Effector memory CD4-positive, alpha-beta T cell (primary cell): ENCODE measurements at places on chromosomes 3 and 15.
A peak's percentile ranks its signal among the peaks of the same experiment; 100 is the strongest.

GRCh38 chr15:98514034-98514622 is 134.2 kb upstream of the IGF1R start:
- no peak for DNase-seq
- H3K27me3 ChIP-seq, result no peaks in the 10 kb centered on the region
- H3K4me3 ChIP-seq, result no peak overlapping the region
- H3K4me1 ChIP-seq, result no peaks in the 10 kb centered on the region

GRCh38 chr15:49235446-49236124 is 65.5 kb downstream of the GALK2 start:
- H3K4me3 ChIP-seq, result no peak overlapping the region
- no peaks in the 10 kb centered on the region for H3K4me1 ChIP-seq
- H3K36me3 ChIP-seq, result peaks cover 15% of the 10 kb centered on the region
- peak; percentile 20 for DNase-seq

GRCh38 chr15:47674586-47675232 is 42.6 kb upstream of the SEMA6D start:
- H3K4me1 ChIP-seq, result no peaks in the 10 kb centered on the region
- H3K27me3 ChIP-seq, result no peaks in the 10 kb centered on the region
- no peak overlapping the region for H3K27ac ChIP-seq
- no peak for DNase-seq
- H3K4me3 ChIP-seq, result no peak overlapping the region
- no peaks in the 10 kb centered on the region for H3K36me3 ChIP-seq

DNA sequence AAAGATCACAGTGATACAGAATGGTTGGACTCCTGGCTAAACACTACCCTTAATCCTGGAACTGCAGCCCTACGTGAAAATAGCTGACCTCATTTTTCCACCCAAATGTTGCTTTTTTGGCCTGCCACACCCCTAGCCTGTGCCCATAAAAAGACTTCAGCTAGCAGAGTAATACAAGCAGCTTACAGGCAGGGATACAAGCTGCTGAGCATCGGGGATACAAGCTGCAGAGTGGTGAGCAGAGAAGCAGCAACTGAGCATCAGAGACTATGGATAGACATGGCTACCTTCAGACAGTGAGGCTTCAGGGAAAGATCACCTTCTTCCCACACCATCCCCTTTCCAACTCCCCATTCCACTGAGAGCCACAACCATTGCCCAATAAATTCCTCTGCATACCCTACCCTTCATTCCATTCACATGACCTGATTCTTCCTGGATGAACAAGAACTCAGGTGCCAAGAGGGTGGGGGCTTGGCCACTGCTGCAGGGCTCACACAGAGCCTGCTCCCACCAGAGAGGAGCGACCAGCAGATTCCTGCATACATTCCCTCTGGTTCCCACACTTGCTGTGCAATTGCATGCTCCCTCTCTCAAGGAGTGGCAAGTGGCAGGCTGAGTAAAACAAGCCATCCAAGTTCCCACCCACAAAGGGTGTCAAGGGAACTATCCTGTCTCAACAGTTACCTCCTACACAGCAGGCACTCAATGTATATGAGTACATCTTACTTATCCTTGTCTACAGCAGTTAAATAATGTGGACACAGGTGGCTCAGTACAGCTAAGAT is 217.5 kb downstream of the ALCAM start:
- H3K36me3 ChIP-seq, result no peaks in the 10 kb centered on the region
- DNase-seq, result no peak
- H3K27me3 ChIP-seq, result no peaks in the 10 kb centered on the region
- no peak overlapping the region for H3K4me3 ChIP-seq
- no peak overlapping the region for H3K27ac ChIP-seq
- no peaks in the 10 kb centered on the region for H3K4me1 ChIP-seq

- H3K27me3 ChIP-seq, result no peaks in the 10 kb centered on the region
- H3K4me3 ChIP-seq, result no peak overlapping the region
- no peaks in the 10 kb centered on the region for H3K36me3 ChIP-seq
- H3K4me1 ChIP-seq, result no peaks in the 10 kb centered on the region
- no peak for DNase-seq
These were observed 160.1 kb upstream of the CCDC54 start for GRCh38 chr3:107217172-107217571.

DNA sequence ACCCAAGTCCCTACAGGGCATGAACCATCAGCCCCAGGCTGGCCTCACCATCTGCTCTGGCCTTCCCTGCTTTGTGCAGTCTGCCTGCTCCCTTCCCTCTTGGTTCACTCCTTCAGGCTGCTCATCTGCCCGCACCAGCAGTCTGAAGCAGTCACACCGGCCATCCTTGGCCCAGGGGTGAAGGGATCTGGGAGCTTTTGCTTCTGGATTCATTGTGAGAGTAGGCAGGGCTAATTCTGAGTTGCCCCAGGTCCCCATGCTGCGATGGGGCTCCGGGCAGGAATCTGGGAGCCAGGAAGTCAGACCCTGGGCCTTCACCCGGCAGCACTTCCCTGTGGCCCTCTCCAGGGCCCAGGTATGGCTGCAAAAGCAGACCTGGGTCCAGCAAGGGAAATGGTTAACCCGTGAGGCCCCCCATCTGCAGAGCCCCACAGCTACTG is 99.7 kb downstream of the VGLL4 start:
- H3K27me3 ChIP-seq, result no peaks in the 10 kb centered on the region
- no peak overlapping the region for H3K4me3 ChIP-seq
- no peaks in the 10 kb centered on the region for H3K36me3 ChIP-seq

DNA sequence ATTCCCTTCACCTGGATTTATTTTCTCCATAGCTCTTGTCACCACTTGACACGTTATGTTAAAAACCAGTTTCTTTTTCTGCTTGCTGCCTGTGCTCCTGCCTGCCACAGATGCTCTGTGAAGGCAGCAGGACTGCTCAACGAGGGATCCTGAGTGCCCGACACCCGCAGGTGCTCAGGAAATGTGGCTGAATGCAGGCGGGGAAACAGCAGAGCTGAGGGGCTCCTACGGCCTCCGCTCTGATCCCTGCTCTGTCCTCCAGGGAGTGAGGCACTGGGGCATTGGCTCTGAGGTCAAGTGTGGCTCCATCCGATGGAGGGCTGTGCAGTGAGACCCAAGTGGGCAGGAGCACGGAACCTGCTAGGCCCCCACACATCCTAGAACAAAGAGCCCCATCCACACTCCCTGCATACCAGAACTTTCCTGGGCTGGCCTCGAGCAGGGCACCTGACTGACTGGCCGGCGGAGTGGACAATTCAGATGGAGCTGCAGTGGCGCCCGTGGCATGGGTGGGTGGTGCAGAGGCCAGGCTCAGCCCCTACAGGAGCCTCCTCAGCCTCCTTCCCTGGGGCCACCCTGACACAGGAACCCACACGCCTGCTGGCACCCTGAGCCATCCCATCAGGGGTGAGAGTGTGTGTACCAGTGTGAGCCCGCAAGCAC is 27.9 kb downstream of the IQSEC1 start:
- no peaks in the 10 kb centered on the region for H3K27me3 ChIP-seq
- H3K27ac ChIP-seq, result no peak overlapping the region
- no peaks in the 10 kb centered on the region for H3K36me3 ChIP-seq
- H3K4me3 ChIP-seq, result no peak overlapping the region

DNA sequence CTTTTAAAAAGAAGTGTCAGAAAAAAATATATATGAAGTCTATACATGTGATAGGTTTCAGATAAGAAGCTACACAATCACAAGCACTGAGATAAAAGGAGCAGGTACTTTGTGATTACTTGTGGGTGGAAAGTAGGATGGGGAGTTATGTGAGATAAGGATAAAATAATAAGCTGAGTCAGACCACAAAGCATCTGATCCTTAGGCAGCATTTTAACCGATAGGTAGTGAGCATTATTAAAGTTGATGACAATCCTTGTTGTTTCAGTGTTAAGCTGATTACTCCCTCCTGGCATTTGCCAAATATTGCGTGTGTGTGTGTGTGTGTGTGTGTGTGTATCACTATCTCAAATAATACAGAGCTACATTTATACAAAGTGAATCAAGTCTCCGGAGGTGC is 483.1 kb downstream of the NAALADL2 start:
- no peak overlapping the region for H3K27ac ChIP-seq
- DNase-seq, result no peak
- H3K36me3 ChIP-seq, result no peaks in the 10 kb centered on the region
- no peaks in the 10 kb centered on the region for H3K27me3 ChIP-seq
- H3K4me3 ChIP-seq, result no peak overlapping the region

DNA sequence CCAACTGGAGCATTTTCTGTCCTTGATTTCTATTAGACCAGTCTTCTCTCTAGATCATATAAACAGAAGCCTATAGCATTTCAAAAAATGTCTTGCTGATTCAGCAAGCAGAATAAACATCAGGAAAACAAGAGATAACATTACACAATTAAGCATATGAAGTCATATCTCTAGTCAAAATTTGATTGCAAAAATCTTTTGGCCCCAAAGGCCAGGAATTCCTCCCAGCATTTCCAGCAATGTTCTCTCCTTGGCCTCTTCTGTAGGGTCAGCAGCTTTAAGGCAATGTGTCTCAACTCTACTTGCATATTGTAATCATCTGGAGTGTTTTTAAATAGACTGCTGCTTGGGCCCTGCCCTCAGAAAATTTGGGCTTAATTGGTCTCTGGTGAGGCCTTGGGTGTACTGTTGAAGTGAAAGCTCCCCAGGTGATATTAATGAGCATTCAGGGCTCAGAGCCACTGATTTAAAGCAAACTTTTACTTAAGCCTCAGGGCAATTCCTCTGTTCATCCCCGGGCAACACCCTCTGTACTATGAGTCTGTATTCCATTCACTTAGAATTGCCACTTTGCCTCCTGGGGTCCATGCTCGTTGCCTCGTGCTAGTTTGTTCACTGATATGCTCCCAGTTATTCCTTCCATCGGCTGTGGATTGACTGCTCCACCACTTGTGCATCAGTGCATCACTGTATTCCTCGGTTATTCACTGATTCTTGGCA is 1072.6 kb downstream of the ROBO2 start:
- DNase-seq, result no peak
- no peak overlapping the region for H3K4me3 ChIP-seq
- H3K27me3 ChIP-seq, result no peaks in the 10 kb centered on the region

DNA sequence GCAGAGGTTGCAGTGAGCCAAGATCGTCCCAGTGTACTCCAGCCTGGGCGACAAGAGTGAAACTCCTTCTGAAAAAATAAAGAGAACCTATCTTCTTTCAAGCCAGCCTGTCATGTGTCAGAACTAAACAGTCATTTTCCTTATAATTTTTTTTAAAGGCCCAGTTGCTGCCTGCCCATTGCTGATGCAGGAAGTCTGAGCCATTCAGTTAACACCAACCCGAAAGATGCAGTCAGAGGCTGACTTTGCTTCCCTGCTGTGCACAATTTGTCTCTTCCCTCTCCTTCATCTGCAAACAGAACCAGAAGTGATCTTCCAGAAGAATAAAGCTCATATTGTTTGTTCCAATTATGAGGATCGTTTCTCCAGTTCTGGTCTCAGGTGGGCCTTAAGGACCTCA is 220.6 kb downstream of the SLCO3A1 start:
- no peaks in the 10 kb centered on the region for H3K36me3 ChIP-seq
- no peak overlapping the region for H3K27ac ChIP-seq
- no peaks in the 10 kb centered on the region for H3K27me3 ChIP-seq
- peaks cover 38% of the 10 kb centered on the region for H3K4me1 ChIP-seq
- DNase-seq, result no peak

- peaks cover 34% of the 10 kb centered on the region for H3K36me3 ChIP-seq
- no peak for DNase-seq
- H3K27ac ChIP-seq, result no peak overlapping the region
- H3K4me1 ChIP-seq, result no peaks in the 10 kb centered on the region
- H3K27me3 ChIP-seq, result no peaks in the 10 kb centered on the region
These were observed 34.6 kb downstream of the PDCD10 start for GRCh38 chr3:167700046-167700445.

DNA sequence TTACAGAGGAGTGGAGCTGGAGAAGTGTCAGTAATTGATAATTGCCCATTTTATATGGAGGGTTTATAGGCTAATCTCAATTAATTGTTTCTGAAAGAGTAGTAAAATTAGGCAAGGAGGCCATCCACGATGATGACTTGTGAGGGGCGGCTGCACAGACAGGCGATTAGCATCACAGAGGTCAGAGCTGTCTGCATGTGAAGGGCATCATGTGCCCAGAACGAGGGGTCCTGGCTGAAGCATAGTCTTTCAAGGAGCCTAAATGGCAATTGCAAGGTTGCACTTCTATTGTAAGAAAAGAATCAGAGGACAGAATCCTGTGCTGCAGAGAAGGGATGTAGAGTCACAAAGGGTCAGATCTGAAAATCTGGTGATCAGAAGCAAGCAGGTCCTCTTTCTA is 196.6 kb downstream of the EBLN2 start:
- H3K4me1 ChIP-seq, result no peaks in the 10 kb centered on the region
- no peaks in the 10 kb centered on the region for H3K36me3 ChIP-seq
- no peak overlapping the region for H3K4me3 ChIP-seq

DNA sequence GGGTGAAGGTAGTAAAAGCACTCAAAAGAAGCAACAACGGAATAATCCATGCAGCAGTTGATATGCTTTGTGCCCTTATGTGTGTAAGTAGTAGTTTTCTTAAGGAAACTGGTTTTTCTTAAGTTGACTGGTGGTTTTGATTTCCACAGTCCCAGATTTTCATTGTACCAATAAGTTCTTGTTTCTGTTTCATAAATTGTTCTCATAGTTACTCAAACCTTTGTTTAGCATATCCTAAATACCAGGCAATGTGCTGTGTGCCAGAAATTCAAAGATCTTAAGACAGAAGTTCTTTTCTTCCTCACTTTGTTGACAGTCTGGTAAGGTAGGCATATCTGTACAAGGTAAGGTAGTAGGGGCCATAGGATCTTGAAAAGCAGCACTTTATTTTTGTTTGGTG is 40.0 kb downstream of the DNAJC13 start:
- no peaks in the 10 kb centered on the region for H3K4me1 ChIP-seq
- H3K36me3 ChIP-seq, result peaks cover 69% of the 10 kb centered on the region
- H3K27me3 ChIP-seq, result no peaks in the 10 kb centered on the region
- no peak overlapping the region for H3K27ac ChIP-seq
- no peak overlapping the region for H3K4me3 ChIP-seq

DNA sequence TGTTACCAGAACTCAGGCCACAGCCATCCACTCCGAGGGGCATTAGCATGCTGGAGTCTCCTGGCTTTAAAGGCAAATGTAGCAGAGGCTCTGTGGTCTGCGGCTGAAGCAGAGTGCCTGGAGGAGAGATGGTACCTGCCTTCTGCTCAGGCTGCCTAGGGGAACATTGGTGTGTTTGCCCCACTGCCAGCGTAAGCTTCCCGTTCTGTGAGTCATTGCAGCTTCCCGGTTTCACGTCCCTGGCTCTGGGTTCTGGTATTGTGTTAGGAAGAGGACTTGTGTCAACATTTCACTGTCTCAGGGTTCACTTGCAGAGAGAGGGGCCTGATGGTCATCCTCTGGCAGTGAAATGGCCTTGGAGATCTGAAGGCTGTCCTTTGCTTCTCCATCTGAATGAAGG is 1.8 kb downstream of the GASK1A start:
- no peak overlapping the region for H3K4me3 ChIP-seq
- H3K4me1 ChIP-seq, result peaks cover 5% of the 10 kb centered on the region
- no peak overlapping the region for H3K27ac ChIP-seq
- no peaks in the 10 kb centered on the region for H3K36me3 ChIP-seq
- DNase-seq, result no peak
